ENCODE measurements at places on chromosomes 4 and X.

DNA sequence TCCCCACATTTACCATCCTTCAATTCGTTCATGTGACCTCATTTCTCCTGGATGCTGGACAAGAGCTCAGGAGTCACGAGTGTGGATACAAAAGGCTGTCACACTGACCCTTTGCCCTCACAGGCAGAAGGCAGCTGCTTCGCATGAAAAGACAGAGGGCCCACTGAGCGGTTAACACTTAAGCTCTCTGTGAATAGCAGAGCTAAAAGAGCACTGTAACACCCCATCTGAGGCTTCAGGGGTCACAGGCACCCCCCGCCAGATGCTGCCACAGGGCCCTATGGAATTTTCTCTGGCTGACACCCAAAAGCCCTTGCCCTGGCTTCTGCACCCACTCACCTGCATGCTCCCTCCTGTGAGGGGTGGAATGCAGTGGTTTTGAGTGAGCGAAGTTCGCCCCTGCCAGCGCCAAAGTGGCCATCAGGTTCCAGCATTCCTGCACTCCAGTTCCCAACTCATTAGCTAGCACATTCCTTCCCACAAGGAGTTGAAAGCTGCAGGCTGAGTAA, 360.9 kb downstream of the PPP3CA start:
- DNase-seq = no peak

GRCh38 chrX:39159921-39160507, 358.8 kb downstream of the MID1IP1 start:
- no peak for DNase-seq

GRCh38 chr4:159197260-159197884, 94.5 kb downstream of the RAPGEF2 start:
- no peak for DNase-seq

DNA sequence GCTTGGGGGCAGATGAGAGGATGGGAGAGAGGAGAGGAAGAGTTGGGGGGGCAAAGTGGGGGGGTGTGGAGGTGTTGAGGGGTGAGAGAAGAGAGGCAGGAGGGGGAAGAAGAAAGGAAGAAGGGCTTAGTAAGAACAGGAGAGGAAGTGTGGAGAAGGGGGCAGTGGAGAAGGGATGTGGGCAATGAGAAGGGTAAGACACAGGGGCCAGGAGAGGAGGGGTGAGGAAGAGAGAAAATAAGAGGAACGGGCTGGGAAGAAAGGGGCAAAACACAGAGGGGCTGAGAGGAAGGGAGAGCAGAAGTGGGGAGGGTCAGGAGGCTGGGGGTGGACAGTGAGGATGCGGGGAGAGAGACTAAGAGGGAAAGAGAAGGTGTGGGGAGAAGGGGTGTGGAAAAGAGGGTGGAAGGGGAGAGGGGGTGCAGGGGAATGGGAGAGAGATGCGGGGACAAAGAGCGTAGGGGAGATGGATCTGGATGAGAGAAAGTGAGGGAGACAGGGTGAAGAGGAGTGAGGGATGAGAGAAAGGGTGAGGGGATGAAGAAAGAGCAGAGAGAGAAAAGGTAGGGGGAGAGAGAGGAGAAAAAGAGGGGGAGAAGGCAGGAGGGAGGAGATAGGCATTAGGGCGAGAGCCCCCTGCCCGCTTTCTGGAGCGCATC, 12.9 kb downstream of the SH3KBP1 start:
- no peak for DNase-seq

DNA sequence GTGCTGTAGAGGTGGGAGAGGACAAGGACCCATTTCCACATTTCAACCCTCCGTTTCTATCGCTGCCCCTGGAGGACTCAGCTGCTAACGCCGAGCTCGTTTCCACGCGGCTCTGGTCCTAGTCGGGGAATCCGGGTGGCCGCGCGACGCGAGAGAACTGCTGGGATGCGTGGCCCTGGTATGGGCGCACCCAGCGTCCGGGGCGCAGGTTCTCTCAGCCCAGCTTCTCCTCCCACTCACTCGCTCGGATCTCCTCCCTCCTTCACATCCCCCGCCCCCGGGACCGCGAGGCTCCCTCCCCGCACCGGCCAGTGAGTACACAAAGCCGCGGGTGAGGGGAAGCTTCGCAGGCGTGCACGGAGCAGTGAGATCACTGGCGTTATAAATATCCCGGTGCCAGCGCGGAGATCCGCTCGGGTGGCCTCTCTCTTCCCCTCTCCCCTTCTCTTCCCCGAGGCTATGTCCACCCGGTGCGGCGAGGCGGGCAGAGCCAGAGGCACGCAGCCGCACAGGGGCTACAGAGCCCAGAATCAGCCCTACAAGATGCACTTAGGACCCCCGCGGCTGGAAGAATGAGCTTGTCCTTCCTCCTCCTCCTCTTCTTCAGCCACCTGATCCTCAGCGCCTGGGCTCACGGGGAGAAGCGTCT, at the start of gene FGF5:
Gene FGF5, plus strand, starts transcription at position 412 of the 649 bp plus-strand sequence. Its CDS starts 161 bp downstream, at position 573.
- DNase-seq = no peak

DNA sequence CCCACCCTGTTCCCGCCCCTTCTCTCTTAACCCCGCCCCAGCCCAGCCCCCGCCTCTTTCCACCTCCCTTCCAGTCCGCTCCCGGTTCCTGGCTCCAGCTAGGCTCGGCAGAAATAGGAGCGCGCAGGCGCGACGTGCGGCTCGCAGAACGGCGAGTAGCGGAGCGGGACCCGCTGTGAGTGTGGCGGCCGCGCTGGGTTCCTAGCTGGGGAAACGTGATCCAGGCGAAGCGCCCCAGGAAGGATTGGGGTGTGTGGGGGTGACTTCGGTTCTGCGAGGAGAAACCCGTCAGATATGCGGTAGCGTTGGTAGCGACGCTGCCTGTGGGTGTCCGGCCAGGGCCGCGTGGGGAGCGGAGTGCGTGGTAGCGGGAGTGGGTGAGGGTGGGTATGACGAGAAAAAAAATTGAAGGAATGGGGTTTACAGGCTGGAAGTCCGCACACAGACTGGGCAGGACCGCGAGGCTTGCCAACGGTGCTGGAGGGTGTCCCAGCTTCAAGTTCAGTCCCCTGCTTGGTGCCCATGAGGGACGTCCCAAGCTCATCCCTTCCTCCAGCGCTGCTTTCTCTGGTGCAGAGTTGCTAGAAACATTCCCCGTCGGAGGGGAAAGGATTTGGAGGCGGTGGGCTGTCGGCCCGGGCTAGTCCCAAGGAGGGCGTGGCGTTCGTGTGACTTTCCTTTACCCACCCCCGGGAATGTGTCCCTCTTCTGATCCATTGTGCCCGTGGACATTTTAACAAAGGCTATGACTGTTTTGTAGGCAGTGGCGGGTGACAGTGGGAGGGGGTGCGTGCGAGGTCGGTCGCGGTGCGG, at the start of gene PRRG1:
Gene PRRG1, plus strand, starts transcription at position 144 of the 813 bp plus-strand sequence. CDS start 56,886 bp downstream, outside the sequence.
- no peak for DNase-seq

DNA sequence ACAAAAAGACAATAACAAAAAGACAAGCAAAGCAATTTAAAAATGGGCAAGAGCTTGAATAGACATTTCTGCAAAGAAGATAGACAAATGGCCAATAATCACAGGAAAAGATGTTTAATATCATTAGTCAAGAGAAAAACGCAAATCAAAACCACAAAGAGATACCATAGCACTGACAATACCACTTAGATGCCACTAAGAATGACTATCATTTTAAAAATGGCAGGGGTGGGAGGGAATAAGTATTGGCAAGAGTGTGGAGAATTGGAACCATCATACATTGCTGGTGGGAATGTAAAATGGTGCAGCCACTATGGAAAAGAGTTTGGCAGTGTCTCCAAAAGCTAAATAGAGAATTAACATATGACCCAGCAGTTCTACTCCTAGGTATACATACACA, 15.1 kb upstream of the EXOC1 start:
- DNase-seq = no peak

DNA sequence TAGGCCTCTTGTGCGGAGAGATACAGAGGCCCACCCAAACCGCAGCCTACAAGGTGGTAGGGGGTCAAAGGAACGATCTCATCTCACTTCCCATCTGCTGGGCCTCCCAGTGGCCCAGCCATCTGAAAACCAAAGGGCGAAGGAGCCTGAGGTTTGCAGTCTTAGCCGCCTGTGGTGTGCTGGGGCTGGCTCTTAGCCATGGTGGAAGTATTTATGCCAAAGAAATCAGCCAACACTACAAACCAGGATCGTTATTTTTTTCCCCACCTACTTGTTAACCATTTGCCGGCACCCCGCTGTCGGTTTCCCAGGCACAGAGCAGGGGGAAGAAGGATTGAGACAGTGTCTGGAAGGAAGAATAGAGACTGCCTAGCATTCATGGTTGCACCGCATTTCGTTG, 30.9 kb upstream of the CDKL5 start:
- no peak for DNase-seq

DNA sequence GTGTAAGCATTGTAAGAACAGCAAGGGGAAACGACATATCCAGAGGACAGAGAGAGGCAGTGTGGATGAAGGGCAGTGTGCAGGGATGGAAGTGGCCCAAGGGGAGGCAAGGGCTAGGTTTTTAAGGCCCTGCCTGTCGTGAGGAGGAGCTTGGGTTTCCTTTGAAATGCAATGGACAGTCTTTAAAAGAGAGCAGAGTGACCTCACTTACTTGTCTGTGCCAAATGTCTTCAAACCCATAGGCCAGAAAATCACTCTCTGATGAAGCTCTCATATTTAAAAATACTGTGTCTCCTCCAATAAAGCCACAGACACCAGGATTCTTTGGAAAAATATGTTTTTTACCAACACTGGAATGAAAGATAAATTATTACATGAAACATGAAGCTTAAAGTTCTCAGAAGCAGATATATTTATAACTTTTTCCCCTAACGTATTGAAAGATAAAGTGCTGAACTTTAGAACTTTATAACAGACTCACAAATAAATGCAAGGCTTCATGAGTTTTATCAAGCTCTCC, 19.2 kb upstream of the ATXN3L start:
- no peak for DNase-seq

GRCh38 chr4:37562592-37562991, 123.6 kb downstream of the RELL1 start:
- no peak for DNase-seq

- no peak for DNase-seq
These were observed 101.2 kb upstream of the CBLL2 start for GRCh38 chrX:22171287-22172060.

DNA sequence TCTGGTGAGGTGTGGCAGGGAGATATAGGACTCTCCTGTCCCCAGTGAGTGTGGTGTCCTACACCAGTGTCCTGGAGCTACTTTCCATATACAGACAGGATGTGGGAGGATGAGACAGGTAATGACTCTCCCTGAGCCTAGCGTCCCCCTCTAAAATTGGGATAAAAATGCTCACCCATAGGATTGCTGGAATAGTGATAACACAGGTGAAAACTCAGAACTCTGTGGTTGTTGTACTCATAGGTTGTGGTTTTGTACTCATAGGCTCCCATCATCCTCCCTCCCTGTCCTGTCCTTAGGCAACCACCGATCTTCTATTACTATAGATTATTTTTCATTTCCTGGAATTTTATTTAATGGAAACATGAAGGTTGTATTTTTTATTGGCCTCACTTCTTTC, 60.7 kb upstream of the NXF3 start:
- no peak for DNase-seq

DNA sequence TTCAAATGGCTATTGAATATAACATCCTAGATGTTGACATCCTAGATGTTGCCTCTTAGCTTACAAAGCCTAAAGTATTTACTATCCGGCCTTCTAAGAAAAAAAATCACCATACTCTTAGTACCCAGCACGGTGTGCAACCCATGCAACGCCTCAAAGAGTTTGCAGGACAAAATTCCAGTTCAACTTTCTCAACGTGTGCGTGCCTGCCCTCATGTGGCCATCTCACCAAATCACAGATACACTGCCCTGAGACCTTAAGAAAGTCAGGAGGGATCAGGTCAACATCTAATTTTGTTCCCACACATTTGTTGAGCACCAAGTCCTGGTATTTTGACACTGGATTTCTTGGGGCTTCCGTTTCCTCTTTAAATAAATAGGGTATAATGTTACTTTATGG, 68.3 kb downstream of the CRMP1 start:
- DNase-seq = no peak
